Activated naive CD4-positive, alpha-beta T cell treated with anti-CD3 and anti-CD28 coated beads, Interleukin-2, amount 10 ng/mL, durations not matched to agents 5 hours and 36 hours (primary cell): ENCODE measurements at places on chromosomes 5 and 9. TPM values are rescaled to one million over a fixed set of nuclear protein-coding genes. Genes with fewer than 3 reads are reported as not detected.

The SMIM32 gene
- total RNA-seq, result not detected

The FGF18 gene
- 0.12 TPM for total RNA-seq

The APBA1 gene
- total RNA-seq, result 0.35 TPM

The FAM153A gene
- total RNA-seq, result 40.4 TPM

The TMEM232 gene
- total RNA-seq, result 0.68 TPM

The SYNPO gene
- total RNA-seq, result 0.05 TPM

The FIBCD1 gene
- not detected for total RNA-seq

The ACTBL2 gene
- not detected for total RNA-seq

The PNPLA7 gene
- 7.0 TPM for total RNA-seq

The IPPK gene
- 8.7 TPM for total RNA-seq

The PCDHGB3 gene
- total RNA-seq, result 0.14 TPM

The CARTPT gene
- not detected for total RNA-seq

The STOM gene
- 25.8 TPM for total RNA-seq

The MUSK gene
- not detected for total RNA-seq

The NOTCH1 gene
- 74.8 TPM for total RNA-seq
